Fibroblast of gingiva (primary cell): ENCODE measurements at places on chromosomes 16 and 17.
A peak's percentile ranks its signal among the peaks of the same experiment; 100 is the strongest.

- no peak for DNase-seq
These were observed 333.0 kb downstream of the SEC14L1 start for GRCh38 chr17:77473615-77474226.

DNA sequence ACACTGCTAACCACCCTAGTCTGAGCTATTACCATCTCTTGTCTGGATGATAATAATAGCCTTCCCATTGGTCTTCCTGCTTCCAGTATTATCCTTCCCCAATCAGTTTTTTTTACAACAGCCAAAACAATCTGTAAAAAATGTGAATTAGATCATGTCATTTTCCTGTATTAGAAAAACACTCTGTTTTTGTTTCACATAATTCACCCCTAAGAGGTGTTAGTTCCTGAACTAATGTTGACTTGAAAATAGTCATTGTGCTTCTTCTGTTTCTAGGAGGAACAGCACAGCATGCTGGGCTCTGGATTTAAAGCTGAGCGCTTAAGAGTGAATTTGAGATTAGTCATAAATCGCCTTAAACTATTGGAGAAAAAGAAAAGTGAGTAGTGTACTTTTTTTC lies 20.0 kb downstream of the IST1 start:
- no peak for DNase-seq

DNA sequence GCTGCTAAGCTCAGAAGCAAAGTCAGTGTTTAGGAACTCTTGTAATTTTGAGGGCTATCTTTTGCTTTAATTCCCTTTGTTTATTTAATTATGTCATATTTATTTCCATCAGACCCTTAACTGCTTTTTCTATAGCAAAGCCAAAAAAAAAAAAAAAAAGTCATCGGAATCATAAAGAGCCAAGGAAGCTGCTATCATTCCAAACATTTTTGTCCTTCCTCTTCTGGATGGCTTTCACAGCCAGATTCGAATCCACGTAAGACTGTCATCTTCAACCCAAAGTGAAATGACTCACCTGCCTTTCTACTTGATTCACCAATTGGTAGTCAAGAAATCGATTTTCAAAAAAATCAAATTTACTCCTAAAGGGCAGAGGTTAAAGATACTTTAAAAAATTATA lies 38.4 kb downstream of the WIPI1 start:
- DNase-seq: no peak

- DNase-seq: no peak
These were observed 31.9 kb downstream of the MSI2 start for GRCh38 chr17:57288040-57288772.

DNA sequence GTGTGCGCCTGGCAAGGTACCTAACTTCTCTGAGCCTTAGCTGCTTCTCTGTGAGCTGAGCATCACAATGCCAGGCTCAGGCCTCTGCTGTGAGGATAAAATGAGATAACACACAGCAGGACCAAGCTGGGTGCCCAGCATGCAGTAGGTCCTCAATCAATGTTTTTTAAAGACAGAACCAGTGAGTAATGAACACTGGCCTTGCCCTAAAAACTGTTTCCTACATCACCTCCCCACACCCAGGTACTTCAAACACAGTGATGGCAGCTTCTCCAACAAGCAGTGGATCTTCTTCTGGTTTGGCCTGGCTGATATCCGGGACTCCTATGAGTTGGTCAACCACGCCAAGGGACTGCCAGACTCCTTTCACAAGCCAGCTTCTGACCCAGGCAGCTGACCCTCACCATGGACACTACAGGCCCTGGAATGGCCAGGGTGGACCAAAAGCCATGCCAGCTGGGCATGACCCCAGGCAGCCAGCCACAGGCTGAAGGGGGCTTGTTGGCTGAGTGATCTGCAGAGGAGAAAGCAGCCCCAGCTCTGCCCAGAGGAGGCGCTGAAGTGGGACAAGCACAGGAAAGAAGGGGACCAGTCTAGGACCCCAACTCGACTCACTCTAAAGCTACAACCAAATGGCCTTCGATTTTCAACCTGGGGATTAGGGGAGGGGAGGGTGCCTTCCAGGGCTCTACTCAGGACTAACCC lies 3.9 kb downstream of the NAGS start:
- DNase-seq: no peak

GRCh38 chr17:57597531-57598453 lies 147.3 kb downstream of the CCDC182 start:
- DNase-seq: peak; percentile 73
